ENCODE measurements at places on chromosomes 3 and 15. TPM values are rescaled to one million over a fixed set of nuclear protein-coding genes. Genes with fewer than 3 reads are reported as not detected.

DNA sequence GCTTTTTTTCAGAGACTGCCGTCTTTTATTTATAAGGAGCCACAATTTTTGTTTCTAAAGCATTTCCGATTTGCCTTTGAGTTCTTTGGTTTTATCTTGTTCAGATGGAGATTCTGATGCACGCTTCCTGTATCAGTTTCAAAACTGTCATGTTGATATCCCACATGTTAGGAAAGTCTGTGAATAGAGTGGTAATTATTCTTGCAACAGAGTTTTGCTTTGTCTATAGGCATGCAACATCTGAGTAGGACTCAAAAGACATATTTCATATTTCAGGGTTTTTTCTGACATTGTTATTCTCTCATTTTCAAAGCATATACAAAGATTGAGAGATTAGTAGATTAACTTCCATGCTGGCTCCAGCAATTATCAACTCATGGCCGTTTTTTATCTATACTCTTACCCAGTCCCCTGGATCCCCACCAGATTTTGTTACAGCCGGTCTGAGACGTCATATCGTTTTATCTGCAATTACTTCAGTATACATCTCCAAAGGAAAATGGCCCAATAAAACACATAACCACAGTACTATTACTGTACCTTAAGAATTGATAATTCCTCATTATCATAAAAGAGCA is 22.4 kb downstream of the PAQR5 start:
- DNase-seq: no peak
- H3K27me3 ChIP-seq: peaks cover 4% of the 10 kb centered on the region
- peaks cover 12% of the 10 kb centered on the region for H3K4me1 ChIP-seq
- H3K27ac ChIP-seq: no peak overlapping the region

- no peaks in the 10 kb centered on the region for H3K36me3 ChIP-seq
- no peak for DNase-seq
- no peaks in the 10 kb centered on the region for H3K4me1 ChIP-seq
- no peak overlapping the region for H3K27ac ChIP-seq
Measured at GRCh38 chr3:83235180-83235814, 1473.9 kb upstream of the GBE1 start.

GRCh38 chr3:156209631-156210335 is 89.4 kb downstream of the KCNAB1 start:
- no peak for DNase-seq
- H3K4me3 ChIP-seq: no peak overlapping the region
- no peak overlapping the region for H3K27ac ChIP-seq
- H3K36me3 ChIP-seq: no peaks in the 10 kb centered on the region
- peaks cover 27% of the 10 kb centered on the region for H3K27me3 ChIP-seq
- no peaks in the 10 kb centered on the region for H3K4me1 ChIP-seq

- no peak overlapping the region for H3K27ac ChIP-seq
- H3K36me3 ChIP-seq: no peaks in the 10 kb centered on the region
- DNase-seq: no peak
- H3K4me3 ChIP-seq: no peak overlapping the region
- H3K4me1 ChIP-seq: no peaks in the 10 kb centered on the region
Measured at GRCh38 chr3:176799675-176800074, 397.6 kb downstream of the TBL1XR1 start.

ZNF148 gene
- total RNA-seq: 41.9 TPM

Measured in activated CD4-positive, alpha-beta memory T cell treated with anti-CD3 and anti-CD28 coated beads, Interleukin-2, amount 10 ng/mL, durations not matched to agents 7 days and 5 days (primary cell).